H1 (cell line): ENCODE measurements at places on chromosomes 7 and 10. TPM values are rescaled to one million over a fixed set of nuclear protein-coding genes. Genes with fewer than 3 reads are reported as not detected.
A peak's percentile ranks its signal among the peaks of the same experiment; 100 is the strongest.

- peaks cover 6% of the 10 kb centered on the region; the same call in 1 of the 2 replicates for H3K36me3 ChIP-seq
- DNase-seq, result no peak
- H3K4me3 ChIP-seq, result no peak overlapping the region
- no peaks in the 10 kb centered on the region for H3K4me1 ChIP-seq
These were observed 39.3 kb downstream of the OGDH start for GRCh38 chr7:44645696-44646095.

Gene SH2B2
- 17.5 and 18.7 TPM in 2 replicates for total RNA-seq

Gene CALCR
- 3.0 and 3.6 TPM in 2 replicates for total RNA-seq

Gene UTF1
- 21.7 and 21.8 TPM in 2 replicates for total RNA-seq

DNA sequence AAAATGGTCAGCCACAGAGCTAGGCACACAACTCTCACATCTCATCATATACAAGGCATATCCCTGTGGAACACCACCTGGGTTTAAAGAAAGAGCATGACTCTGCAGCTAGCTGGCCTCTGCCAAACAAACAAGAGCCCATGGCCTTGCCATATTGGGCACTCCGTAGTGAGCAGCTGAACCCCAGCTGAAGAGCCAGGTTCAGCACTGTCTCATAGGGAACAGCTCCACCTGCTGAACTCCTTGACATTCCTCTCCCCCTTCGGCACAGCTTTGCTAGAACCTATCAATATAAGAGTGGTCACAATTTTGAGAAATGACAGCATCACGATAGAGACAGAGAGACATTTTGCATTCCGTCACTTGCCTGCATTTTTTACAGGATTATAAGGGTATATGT is 20.0 kb downstream of the SORCS1 start:
- no peak overlapping the region for H3K4me3 ChIP-seq
- H3K4me1 ChIP-seq, result no peaks in the 10 kb centered on the region
- no peaks in the 10 kb centered on the region for H3K27me3 ChIP-seq
- H3K36me3 ChIP-seq, result no peaks in the 10 kb centered on the region

DNA sequence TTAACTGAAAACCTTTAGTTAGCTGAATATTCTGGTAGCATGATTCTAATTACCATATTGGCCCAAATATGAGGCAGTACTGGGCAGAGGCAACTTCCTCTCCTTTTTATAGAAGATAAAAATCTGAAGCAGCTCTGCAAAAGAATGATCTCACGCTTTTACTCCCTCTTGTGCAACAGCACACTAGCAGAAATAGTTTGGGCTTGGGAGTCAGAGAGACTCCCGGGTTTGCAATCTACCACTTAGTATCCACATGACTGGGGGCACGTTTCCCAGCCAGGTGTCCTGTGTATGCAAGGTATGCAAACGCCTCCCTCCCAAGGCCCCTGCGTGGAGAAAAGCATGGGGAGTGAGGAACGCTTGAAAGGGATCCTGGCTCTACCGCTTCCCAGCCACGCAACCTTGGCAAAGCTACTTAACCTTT is 47.2 kb upstream of the RHEB start:
- no peak overlapping the region for H3K4me3 ChIP-seq
- H3K27ac ChIP-seq, result no peak overlapping the region
- no peak for DNase-seq
- peaks cover 4% of the 10 kb centered on the region for H3K4me1 ChIP-seq
- no peaks in the 10 kb centered on the region for H3K36me3 ChIP-seq

Gene ZNF37A
- 12.2 and 12.7 TPM in 2 replicates for total RNA-seq

DNA sequence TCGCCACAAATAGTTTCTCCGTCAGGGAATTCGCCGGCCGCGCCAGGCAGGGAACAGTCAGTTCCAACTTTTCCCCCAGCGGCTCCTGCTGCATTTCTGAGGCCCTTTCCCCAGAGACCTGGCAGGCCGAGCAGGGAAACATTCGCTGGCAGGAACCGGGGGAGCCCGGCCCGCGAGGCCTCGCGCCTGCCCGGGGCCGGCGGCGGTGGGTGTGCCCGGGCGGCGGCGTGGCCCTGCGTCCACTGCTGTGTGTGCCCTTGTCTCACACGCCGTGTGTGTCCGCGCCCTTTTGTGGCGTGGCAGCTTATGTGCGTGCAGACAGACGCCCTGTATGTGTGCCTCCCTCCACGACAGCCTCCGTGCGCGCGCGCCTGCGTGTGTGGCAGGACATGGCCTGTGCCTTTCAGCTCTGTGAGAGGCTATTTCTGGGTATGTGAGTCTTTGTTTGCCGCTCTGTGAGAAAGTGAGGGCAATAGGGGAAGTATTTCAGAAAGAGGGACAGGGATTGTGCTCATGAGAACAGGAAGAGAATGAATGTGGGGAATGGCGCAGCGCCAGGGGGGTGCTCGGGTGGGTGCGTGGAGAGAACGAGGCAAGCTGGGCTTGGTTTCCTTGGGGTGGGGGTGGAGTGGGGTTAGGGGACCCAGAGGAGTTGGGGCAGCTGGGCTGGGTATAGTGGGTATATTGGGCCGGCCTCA is 689 bp upstream of the SMARCD3 start:
- DNase-seq, result peak; percentile 58
- H3K4me3 ChIP-seq, result peak overlapping the region; percentile 64
- no peak overlapping the region for H3K27ac ChIP-seq
- H3K4me1 ChIP-seq, result no peaks in the 10 kb centered on the region
- H3K27me3 ChIP-seq, result peaks cover 72% of the 10 kb centered on the region

Gene CTAGE4
- total RNA-seq, result 9.8 and 10.3 TPM in 2 replicates

DNA sequence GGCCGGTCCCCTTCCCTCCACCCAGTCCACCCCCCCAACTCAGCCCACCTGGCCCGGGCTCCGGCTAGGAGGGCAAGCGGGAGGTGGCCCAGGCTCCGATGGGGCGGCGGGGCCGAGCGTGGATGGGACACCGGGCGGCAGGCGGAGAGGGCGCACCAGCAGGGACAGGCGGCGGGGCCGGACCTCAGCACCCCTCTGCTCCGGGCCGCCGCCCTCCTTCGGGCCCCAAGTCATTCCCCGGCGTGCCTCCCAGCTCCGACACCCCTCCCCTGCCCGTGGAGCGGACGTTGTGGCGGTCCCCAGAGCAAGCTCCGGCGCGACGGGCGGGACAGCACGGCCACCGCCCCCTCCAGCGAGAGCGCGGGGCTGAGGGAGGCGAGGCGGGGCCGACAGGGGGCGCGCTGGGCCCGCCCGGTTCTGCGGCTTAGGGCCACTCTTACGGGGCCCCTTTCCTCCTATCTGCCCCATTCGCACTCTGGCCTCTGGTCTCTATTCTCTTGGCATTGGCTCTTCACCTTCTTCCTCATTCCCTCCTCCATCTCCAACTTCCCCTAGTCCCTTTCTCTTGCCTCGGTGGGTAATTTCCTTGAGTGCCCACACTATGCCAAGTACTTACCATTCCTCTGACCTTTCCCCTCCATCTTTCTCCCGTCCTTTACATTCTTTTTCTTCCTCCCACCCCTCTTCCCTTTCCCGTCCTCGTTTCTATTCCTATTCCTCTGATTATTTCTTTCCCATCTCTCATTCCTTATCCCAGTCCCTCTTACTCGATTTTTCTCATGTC is 701 bp upstream of the GBX1 start:
- peak overlapping the region; percentile 47 for H3K4me3 ChIP-seq
- peaks cover 53% of the 10 kb centered on the region for H3K27me3 ChIP-seq

GRCh38 chr10:69091143-69091651 is 3.3 kb downstream of the SRGN start:
- DNase-seq, result no peak
- H3K27me3 ChIP-seq, result no peaks in the 10 kb centered on the region
- H3K36me3 ChIP-seq, result no peaks in the 10 kb centered on the region
- H3K4me1 ChIP-seq, result peaks cover under 1% of the 10 kb centered on the region

Gene SNX10
- 9.6 and 9.9 TPM in 2 replicates for total RNA-seq

Gene ADAM22
- 17.9 and 21.4 TPM in 2 replicates for total RNA-seq

- no peaks in the 10 kb centered on the region for H3K36me3 ChIP-seq
- no peak overlapping the region for H3K4me3 ChIP-seq
- no peaks in the 10 kb centered on the region for H3K4me1 ChIP-seq
- no peaks in the 10 kb centered on the region for H3K27me3 ChIP-seq
These were observed 33.7 kb upstream of the THSD7A start for GRCh38 chr7:11865671-11866070.

Gene IGF2BP3
- 190 and 193 TPM in 2 replicates for total RNA-seq

Gene PSD
- 5.6 and 6.0 TPM in 2 replicates for total RNA-seq

Gene ADCYAP1R1
- total RNA-seq, result 13.7 and 14.6 TPM in 2 replicates

Gene STEAP4
- total RNA-seq, result 0.08 TPM in 1 of 2 replicates, not detected in the other

DNA sequence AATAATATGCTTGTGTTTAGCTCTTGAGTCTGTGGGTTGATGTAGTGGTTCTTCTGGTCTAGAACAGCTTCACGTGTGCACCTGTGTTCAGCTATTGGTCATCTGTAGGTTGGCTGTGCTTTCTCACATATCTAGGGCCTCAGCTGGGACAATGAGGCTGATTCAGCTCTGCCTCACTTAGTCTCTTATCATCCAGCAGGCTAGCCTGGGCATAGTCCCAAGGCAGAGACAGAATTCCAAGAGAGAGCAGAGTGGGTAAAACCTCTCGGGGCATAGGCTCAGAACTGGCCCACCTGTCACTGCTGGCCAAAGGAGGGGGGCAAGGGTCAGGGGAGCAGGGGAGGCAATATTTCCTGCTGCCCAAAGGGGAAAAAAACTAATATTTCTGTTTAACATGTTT is 32.0 kb upstream of the MXI1 start:
- DNase-seq, result no peak
- no peak overlapping the region for H3K4me3 ChIP-seq
- H3K27ac ChIP-seq, result no peak overlapping the region
- H3K4me1 ChIP-seq, result peaks cover 12% of the 10 kb centered on the region
- peaks cover 50% of the 10 kb centered on the region for H3K27me3 ChIP-seq

Gene TRIM73
- 0.90 and 1.0 TPM in 2 replicates for total RNA-seq

DNA sequence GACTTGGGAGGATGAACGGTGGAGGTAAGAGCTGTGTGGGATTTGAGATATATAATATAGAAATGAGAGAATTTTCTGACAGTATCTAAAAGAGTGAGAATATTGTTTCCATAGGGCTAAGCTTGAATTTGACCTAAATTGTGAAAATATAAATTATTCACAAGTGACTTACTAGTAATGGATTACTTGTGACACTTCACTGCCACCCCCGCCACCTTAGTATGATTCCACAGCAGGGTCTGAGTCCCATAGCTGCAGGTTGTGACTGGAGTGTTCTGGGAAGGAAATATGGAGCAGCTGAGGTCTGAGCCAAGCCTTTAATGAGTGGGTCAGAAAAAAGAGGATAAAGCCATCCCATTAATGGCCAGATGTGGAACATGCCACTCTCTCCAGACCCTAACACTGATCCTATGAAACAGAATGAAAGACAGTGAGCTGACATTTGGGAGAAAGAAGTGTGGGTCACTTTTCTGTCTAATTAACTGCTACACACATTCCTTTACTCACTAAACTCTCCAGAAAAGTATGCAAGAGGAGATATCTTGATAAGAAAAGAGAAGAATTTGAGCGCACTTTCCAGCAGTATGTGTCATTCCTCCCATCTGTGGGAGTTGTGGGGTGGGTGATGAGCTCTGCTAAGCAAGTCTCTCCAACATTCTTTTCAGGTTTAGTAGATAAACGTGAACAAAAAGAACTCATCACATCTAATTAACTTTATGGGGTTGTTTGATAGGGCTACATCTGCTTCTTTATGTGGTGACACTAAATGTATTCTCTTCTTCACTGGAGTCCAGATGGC is 1193.4 kb downstream of the SORCS3 start:
- no peaks in the 10 kb centered on the region for H3K36me3 ChIP-seq

GRCh38 chr10:28685717-28686116 is 8.4 kb downstream of the BAMBI start:
- no peaks in the 10 kb centered on the region for H3K27me3 ChIP-seq
- H3K36me3 ChIP-seq, result 0 out of 2 replicates have a peak, but pooled peaks cover 3% of the 10 kb centered on the region
- no peak overlapping the region for H3K4me3 ChIP-seq
- no peak for DNase-seq
- H3K27ac ChIP-seq, result no peak overlapping the region

Gene HECW1
- 10.5 and 12.7 TPM in 2 replicates for total RNA-seq

DNA sequence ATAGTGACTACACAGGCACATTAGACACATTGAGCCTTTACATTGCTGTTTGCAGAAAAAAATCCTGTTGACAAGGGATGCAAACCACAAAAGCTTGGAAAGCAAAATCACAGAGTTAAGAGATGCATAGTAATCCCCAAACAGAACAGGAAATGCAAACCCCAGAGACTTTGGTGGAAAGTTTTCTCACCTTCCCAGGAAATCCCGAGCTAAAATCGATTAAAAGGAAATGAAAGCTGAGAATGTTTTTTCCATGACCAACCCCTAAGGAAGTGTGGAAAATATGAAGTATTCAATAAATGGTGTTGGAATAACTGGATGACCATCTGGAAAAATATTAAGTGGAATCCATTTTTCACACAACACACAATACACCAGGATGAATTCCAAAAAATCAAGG is 598.7 kb downstream of the GRID1 start:
- no peaks in the 10 kb centered on the region for H3K27me3 ChIP-seq
- no peak for DNase-seq
- no peak overlapping the region for H3K4me3 ChIP-seq
- H3K4me1 ChIP-seq, result no peaks in the 10 kb centered on the region

- no peaks in the 10 kb centered on the region for H3K36me3 ChIP-seq
- no peak overlapping the region for H3K4me3 ChIP-seq
- H3K27ac ChIP-seq, result no peak overlapping the region
- H3K4me1 ChIP-seq, result no peaks in the 10 kb centered on the region
- DNase-seq, result no peak
- H3K27me3 ChIP-seq, result no peaks in the 10 kb centered on the region
These were observed 72.1 kb downstream of the PRSS58 start for GRCh38 chr7:142185801-142186200.

GRCh38 chr10:50242777-50243176 is 8.5 kb downstream of the ASAH2 start:
- no peaks in the 10 kb centered on the region for H3K36me3 ChIP-seq
- no peaks in the 10 kb centered on the region for H3K27me3 ChIP-seq
- no peaks in the 10 kb centered on the region for H3K4me1 ChIP-seq
- no peak overlapping the region for H3K4me3 ChIP-seq
- no peak for DNase-seq

DNA sequence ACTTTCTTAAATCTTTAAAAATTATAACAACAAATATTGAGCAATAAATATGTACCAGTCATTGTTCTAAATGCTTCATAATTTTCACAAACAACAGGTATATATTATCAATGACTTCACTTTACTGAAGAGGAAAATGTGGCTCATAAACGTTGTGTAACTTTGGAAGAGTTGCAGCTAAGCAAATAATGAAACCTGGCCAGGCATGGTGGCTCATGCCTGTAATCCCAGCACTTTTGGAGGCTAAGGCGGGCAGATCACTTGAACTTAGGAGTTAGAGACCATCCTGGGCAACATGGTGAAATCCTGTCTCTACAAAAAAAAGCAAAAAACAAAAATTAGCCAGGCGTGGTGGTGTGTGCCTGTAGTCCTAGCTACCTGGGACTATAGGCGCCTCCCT is 71.9 kb upstream of the AMPH start:
- DNase-seq, result no peak
- H3K27me3 ChIP-seq, result no peaks in the 10 kb centered on the region
- H3K4me1 ChIP-seq, result no peaks in the 10 kb centered on the region
- no peak overlapping the region for H3K4me3 ChIP-seq
- no peaks in the 10 kb centered on the region for H3K36me3 ChIP-seq
- no peak overlapping the region for H3K27ac ChIP-seq

- no peaks in the 10 kb centered on the region for H3K36me3 ChIP-seq
- peak; percentile 80 for DNase-seq
- H3K4me1 ChIP-seq, result peaks cover 12% of the 10 kb centered on the region
- peak overlapping the region; percentile 71 for H3K4me3 ChIP-seq
These were observed 165.9 kb upstream of the PPP1R3A start for GRCh38 chr7:114084472-114085312.
